ENCODE measurements at places on chromosomes 16 and 17.

- DNase-seq, result no peak
Observed at GRCh38 chr16:77711179-77711578, 11.1 kb upstream of the NUDT7 start.

DNA sequence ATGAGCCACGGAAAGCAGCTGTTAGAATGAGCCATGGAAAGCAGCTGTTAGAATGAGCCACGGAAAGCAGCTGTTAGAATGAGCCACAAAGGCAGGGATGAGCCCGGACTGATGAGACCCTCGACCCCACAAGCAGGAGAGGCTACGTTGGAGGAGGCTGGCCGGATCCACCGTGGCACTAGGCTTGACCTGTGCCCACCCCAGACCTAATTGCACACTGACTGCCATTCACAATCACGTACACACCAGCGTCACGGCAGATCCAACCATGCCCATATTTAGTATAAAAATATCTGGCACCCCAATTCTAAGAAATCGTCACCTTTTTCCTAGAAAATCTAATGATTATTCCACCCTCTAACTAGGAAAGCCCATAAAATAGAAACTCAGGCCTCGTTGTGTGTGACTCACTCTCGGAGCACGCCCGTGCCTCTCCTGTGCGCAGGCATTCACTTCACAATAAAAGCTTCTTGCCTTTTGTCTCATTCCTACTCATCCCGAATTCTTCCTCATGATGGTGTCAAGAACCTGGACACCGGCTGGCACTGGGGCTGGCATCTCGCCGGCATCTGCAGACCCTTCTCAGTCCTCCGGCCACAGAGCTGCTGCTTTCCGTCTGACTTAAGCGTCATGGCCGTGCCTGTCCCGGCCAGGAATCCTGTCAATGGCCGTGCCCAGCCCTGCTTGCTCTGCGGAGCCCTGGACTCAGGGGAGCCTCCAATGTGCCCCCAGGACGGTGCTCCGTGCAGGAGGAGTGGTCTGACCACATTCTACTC is 5.5 kb upstream of the SECTM1 start:
- DNase-seq, result no peak

GRCh38 chr16:4612474-4612931 is 2.2 kb downstream of the UBALD1 start:
- no peak for DNase-seq

GRCh38 chr16:57196286-57196685 is 10.2 kb downstream of the RSPRY1 start:
- DNase-seq, result no peak

DNA sequence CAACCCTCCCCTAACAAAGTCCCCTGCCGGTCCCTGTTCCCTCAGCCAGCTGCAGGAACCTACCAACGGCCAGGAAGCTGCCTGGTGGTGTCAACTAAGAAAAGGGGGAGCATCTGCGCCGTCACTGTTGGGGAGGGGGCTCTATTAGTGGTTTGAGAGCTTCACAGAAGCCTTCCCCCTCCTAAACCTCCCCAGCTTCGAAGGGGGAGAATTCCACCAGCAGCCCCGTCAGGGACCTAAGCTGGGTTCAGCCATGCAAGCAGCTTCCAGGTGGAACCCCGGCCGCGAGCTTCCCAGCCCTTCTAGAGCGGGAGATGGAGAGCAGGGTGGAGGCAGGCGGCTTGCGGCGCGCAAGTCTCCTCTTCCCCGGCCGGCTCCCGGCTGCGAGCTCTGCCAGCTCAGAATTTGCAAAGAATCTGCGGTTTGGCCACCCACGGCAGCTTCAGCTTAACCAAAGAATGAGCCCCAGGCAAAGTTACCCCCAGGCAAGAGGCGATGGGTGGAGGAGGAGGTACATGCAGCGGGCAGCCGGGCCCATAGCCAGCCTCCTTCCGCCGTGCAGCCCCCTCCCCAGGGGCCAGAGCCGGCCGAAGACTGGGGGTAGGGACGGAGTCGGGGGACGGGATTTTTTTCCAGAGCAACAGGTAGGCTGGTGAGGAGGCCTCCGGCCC is 33.7 kb downstream of the DDX19A start:
- DNase-seq, result no peak

DNA sequence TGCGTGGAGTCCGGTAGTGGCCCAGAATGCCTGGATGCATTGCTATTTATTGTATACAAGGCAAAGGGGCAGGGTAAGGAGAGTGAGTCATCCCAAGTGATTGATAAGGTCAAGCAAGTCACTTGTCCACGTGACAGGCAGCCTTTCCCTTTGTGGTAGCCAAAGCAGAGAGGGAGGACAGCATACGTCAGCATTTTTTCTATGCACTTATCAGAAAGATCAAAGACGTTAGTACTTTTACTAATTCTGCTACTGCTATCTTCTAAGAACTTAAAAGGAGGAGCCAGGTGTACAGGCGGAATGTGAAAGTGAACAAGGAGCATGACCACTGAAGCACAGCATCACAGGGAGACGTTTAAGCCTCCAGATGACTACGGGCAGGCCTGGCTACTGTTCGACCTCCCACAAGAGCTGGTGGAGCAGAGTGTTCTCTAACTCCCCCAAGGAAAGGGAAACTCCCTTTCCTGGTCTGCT is 47.9 kb upstream of the ARL4D start:
- no peak for DNase-seq

- no peak for DNase-seq
Observed at GRCh38 chr16:77298418-77299360, 99.5 kb downstream of the SYCE1L start.

GRCh38 chr16:69494991-69495392 is 70.6 kb downstream of the CYB5B start:
- no peak for DNase-seq

DNA sequence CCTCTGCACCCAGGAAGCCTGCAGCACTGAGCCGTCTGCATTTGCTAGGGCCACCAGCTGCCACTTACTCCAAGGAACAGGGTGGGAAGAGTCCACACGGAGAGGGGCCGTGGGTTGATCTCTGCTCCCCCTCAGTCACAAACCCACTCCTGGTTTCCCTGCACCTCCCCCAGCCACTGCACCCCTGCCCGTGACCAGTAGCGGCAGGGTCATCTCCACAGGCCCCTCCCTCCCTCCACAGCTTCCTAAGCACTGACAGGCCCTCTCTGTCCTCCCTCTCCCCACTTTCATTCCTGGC is 75.2 kb downstream of the RBFOX3 start:
- DNase-seq, result no peak

- no peak for DNase-seq
Observed at GRCh38 chr17:75524970-75525805, at the start of gene LLGL2. Gene LLGL2, plus strand, starts transcription at chr17:75525697. Its CDS starts 17,730 bp downstream, at chr17:75543427.

DNA sequence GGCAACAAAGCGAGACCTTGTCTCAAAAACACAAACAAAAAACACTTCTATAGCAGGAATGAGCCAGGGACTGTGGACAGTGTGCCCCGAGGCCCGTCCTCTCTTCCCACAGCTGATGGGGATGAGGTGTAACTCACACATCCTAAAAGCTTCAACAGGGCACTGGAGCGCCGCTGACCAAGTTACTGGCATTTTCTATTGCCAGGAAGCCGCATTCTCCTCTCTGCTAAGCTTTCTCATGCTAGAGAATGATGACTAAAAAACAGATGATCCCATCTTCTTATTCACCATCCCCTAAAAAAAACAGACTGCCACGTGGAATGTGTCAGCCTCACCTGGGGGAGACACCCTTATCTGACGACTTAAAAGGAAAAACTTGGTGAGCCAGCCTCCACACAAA is 16.3 kb downstream of the CARHSP1 start:
- no peak for DNase-seq

DNA sequence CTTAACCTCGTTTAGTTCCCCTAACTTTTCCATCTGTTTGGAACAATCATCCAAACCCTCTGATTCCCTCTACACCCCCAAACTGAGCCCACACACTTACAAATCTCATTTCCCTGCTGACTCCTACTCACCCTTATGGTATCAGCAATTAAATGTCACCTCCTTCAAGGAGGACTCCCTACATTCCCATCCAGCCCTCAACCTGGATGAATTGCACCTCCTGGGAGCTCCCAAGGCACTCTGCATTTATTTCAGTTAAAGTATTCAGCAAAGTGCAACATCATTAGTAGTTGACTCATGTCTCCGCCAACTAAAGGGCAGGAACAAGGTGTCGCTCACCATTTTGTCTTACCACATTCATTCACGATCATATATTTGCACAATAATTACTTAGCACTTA is 353.5 kb downstream of the TMEM114 start:
- no peak for DNase-seq

- DNase-seq, result no peak
Observed at GRCh38 chr16:79628501-79628975, 28.0 kb upstream of the MAF start.

Measured in KG1 (cell line).